ENCODE measurements at places on chromosomes 11 and 22.

DNA sequence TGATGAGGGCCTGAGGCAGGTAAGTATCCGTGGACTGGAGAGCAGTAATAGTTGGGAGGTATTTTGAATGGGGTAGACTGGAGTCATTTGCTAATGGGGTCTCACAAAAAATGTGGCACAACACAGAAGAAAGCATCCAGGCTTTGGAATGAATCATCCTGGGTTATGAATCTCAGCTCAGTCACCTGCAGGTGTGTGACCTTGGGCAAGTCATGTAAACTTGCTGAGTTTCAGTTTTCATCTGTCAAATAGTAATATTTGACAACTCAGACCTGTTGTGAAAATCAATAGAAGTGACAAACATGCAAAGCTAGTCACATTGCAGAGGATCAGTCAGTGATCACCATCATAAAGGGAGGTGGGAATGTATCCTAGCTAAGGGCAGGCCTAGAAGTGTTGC is 232.0 kb upstream of the TENM4 start:
- no peak for DNase-seq

DNA sequence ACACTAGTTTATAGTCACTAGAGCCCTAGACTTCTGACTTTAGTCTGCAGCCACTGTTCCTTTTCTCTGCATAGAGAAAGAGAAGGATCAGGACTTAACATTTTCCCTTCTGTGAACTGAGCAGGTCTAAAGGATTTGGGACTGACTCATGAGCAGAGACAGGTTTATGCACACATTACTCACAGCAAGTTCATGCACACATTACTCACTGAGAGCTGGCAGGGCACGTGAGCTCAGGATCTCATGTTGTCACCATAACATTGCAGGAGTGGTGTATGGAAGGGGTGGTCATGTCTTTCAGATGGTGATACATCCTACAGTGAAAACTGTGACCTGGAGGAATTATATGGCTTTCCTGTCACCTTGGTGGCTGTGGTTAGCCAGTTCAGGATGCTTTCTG is 56.4 kb downstream of the CEP164 start:
- DNase-seq = no peak

- DNase-seq = no peak
Measured at GRCh38 chr11:65849366-65849765, 8.6 kb downstream of the CFL1 start.

DNA sequence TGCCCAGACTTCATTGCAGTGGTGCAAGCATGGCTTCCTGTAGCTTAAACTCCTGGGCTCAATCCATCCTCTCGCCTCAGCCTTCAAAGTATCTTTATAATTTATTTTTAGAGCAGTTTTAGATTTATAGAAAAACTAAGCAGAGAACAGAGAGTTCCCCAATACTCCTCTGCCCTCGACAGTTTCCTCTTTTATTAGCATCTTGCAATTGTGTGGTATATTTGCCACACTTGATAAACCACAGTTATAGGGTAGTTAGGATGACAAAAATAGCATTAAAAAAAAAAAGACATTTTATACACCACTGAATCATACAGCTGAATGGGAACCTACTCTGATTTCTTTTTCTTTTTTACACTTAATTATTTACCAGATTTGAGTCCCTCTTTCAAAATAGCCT is 31.2 kb downstream of the MS4A2 start:
- no peak for DNase-seq

DNA sequence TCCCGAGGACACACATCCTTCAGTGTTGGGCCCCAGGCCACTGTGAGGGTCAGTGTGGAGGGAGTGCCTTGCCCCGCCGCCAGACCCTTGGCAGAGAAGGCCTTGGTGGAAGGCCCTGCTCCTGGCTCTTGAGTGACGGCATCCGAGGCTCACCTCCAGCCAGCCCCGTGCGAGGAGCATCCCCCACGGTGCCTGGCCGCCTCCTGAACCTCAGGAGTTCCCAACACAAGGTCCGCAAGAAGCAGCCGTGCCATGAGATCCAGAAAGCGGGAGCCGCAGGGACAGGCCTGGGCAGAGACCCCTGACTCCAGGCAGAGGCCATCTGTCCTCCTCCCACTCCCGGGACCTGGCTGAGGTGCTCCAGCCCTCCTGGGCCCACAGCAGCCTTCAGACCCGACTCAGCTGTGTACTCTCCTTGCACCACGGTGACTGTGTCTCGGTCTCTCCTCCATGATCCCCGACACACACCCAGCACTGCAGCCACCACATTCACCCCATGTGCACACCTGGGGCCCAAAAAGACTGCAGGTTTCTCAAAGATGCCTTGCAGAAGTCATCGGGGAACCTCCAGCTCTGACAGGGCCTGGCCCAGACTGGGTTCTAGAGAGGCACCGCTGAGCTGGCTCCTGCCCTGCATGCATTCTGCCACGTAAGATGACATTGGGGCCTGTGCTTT is 870.2 kb downstream of the BRD1 start:
- no peak for DNase-seq

DNA sequence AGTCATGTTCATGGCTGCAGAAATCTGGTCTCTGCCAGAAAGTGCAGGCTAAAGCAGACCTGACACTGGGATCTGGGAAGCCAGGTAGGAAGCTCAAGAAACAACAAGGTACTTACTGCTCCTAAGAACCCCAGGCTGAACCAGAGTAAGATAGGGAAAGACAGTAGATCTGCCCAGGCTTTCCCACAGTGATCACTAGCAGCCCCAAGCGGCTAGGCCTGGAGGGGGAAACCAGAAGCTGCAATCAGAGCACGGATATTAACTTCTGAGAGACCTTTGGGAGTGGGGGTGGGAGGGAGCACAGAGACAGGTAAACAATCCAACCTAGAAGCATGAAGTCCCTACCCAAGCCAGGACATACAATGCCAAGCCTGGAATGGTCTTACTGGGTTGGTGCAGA is 135.2 kb upstream of the C11orf58 start:
- no peak for DNase-seq

DNA sequence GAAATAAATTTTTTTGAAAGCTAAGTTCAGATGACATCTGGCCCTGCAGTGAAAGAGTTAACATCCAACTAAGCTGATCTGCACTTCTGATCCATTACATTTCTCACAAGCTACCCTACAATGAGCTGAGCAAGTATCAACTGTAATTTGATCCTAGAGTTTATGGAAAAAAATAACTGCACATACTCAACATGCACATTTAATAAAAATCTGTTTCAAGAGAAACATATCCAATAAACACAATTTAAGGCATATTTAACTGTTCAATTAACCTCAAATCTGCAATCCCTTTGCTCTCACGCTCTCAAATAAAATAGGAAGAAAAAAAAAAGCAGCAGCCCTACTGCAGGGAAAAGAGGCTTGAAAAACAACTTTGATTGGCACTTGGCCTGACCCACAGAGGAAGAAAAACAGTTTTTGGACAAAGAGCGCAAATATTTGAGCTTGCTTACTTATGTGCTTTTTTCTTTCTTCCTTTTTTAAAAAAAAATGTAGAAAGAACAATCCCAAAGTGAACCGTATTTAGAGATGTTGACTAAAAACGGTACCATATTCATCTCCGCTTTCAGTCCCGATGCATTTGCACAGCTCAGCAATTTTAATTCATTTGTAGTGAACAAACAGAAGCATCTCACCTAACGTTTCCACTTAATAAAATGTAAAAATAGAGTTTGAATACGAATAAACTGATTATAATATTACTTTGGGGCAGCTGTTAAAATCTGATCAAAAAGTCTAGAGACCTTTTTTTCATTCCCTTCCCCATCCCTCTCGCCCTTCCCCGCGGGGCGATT is 1.6 kb downstream of the SESN3 start:
- no peak for DNase-seq

DNA sequence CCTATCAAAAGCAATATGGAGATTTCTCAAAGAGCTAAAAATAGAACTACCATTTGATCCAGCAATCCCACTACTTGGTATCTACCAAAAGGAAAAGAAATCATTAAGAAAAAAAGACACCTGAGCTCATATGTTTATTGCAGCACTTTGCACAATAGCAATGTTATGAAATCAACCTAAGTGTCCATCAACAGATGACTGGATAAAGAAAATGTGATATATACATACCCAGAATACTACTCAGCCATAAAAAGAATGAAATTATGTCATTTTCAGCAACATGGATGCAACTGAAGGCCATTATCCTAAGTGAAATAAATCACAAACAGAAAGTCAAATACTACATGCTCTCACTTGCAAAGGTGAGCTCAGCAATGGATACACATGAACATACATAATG is 1565.5 kb upstream of the RAG2 start:
- DNase-seq = no peak

- DNase-seq = no peak
Measured at GRCh38 chr22:19476023-19476422, 3.0 kb downstream of the UFD1 start.

All from NCI-H187 (cell line).